ENCODE measurements at places on chromosomes 1 and 21.
A peak's percentile ranks its signal among the peaks of the same experiment; 100 is the strongest.

DNA sequence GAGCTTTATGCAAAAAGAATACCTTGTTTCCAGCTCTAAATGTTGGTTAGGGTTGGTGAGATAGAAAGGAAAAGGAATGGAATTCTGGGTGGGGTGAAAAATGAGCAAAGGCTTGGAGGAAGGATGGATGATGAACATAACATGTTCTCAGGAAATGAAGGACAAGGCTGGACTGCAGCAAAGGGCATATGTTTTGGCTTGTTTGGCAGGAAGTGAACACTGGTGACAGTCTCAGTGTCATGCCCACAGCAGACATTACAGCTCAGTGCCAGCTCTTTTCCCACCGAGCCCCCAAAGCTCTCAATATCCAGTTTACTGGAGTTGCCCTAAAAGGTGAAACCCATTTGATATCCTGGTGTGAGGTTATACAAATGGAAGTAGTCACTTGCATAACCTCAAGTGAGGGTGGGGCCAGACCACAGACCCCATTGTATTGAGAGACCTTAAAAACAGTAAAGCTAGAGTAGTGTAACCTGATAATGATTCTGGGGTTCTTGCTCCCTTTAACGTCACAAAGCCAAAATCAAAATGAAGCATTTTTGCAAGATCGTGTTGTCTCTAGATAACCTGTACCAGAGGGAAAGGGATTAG is 270.6 kb downstream of the NFIA start:
- no peaks in the 10 kb centered on the region for H3K4me1 ChIP-seq
- no peaks in the 10 kb centered on the region for H3K36me3 ChIP-seq
- no peak overlapping the region for H3K27ac ChIP-seq
- H3K4me3 ChIP-seq: no peak overlapping the region
- DNase-seq: no peak

DNA sequence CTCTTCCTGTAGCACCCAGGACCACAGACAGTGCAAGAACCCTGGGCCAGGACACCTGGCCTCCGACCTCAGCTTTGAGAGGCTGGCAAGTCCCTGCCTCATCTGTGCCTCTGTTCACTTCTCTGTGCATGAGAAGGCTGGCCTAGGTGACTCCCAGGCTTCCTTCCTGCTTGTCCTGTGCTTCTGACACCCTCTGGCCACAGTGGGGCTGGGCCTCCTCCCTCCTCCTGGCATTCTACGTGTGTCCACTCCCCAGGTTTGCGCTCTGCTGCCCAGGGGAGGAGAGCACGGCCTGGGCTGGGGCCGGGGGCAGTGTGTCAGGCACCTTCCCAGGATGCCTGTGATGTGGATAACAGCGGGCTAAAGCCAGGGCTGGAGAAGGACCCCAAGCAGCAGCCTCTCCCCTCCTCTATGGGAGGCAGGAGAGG is 30.3 kb upstream of the PKP1 start:
- no peaks in the 10 kb centered on the region for H3K36me3 ChIP-seq
- no peak for DNase-seq
- no peak overlapping the region for H3K27ac ChIP-seq

- H3K4me3 ChIP-seq: peak overlapping the region; percentile 79
- peaks cover 24% of the 10 kb centered on the region for H3K4me1 ChIP-seq
- DNase-seq: peak; percentile 47
Measured at GRCh38 chr1:1307261-1307922, 338 bp downstream of the ACAP3 start.

DNA sequence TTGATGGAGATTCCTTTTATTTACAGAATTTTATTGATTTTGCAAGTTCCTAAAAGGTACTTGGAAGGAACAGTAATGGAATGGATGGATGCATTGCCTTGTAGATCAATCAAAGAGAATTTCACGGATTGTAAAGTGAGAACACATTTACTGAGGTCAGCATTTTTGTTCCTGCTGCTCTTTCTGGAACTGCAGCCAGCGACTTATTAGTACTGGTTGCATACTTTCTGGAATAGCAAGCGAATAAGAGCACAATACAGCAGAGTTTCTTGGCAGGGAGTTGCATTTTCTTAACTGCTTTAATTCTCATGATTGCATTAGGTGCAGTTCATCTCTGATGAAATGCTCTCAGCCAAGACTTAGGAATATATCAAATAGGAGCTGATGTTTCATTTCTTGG is 106.1 kb upstream of the CHODL start:
- no peak overlapping the region for H3K27ac ChIP-seq
- no peaks in the 10 kb centered on the region for H3K27me3 ChIP-seq
- no peak overlapping the region for H3K4me3 ChIP-seq
- no peaks in the 10 kb centered on the region for H3K36me3 ChIP-seq
- no peak for DNase-seq

DNA sequence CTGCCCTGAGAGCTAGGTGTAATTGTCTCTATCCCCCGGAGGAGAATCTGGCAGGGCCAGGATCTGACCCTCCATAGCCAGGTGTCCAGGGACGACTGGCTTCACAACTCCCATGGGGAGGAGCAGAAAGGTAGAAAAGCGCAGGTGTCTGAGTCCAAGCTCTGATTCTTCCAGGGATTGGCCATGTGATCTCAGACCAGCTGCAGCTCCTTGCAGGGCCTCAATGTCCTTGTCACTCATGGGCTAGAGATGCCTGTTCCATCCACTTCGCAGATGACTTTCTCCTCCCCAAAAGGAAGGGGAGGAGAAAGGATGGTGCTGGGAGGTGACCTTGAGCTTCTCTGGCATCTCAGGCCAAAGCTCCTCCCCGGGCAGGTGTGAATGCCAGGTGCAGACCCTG is 22.7 kb downstream of the HSPG2 start:
- peaks cover 29% of the 10 kb centered on the region for H3K36me3 ChIP-seq
- no peak overlapping the region for H3K27ac ChIP-seq
- peaks cover 59% of the 10 kb centered on the region for H3K4me1 ChIP-seq
- no peaks in the 10 kb centered on the region for H3K27me3 ChIP-seq
- H3K4me3 ChIP-seq: no peak overlapping the region

DNA sequence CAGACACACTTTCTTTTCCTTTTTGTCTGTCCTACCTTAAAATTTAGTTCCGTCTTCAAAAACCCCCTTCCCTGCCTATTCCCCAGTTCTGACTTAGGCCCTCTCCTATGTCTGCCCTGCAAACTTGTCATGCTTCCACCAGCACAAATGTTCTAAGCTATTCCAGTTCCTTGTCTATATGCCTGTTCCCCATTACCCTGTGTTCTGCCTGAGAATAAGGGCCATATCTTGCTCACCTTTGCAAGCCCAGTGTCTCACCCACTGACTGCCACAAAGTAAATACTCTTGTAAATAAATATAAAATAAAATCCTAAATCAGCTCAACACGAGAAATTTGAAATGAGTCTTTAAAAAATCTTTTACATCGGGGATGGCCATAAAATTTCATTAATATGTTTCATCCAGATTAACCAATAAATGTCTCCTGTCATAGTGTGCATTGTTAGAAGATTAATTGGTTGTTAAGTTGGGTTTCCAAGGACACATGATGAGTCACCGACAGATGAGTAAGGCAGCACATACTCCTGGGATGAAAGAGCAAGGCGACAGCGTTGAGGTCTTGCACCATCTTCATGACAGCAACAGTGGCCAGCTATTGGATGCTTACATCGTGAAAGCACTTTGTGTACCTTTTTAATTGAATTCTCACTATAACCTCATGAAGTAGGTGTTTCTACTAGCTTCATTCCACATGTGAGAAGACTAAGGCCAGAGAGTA is 92.6 kb upstream of the NGF start:
- H3K4me3 ChIP-seq: no peak overlapping the region
- H3K36me3 ChIP-seq: no peaks in the 10 kb centered on the region
- no peaks in the 10 kb centered on the region for H3K4me1 ChIP-seq

- DNase-seq: no peak
- H3K4me3 ChIP-seq: no peak overlapping the region
- H3K4me1 ChIP-seq: no peaks in the 10 kb centered on the region
- H3K27me3 ChIP-seq: no peaks in the 10 kb centered on the region
- no peaks in the 10 kb centered on the region for H3K36me3 ChIP-seq
- H3K27ac ChIP-seq: no peak overlapping the region
Measured at GRCh38 chr1:29655145-29655544, 418.8 kb downstream of the PTPRU start.

DNA sequence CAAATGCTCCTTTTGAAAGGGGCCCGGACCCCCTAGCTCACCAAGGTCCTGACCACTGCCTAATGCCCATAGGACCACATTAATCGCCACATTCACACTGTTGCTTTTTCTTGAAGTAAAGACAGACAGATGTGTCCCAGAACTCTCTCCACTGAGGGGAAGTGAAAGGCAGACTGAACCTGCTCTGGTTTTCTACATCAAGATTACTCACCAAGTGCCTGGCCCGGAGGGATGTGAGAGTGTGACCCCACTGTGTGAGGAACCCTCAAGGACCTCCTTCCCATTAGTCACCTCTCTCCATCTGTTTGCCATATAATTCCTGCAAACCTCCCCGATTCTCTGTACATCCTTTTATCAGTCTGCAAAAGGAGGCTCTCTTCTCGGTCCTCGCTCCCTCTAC is 381.5 kb downstream of the OMA1 start:
- H3K4me1 ChIP-seq: no peaks in the 10 kb centered on the region
- no peaks in the 10 kb centered on the region for H3K36me3 ChIP-seq
- no peak overlapping the region for H3K27ac ChIP-seq
- DNase-seq: no peak

- peak overlapping the region; percentile 100 for H3K27ac ChIP-seq
- H3K4me1 ChIP-seq: peaks cover 9% of the 10 kb centered on the region
- H3K36me3 ChIP-seq: peaks cover 39% of the 10 kb centered on the region
Measured at GRCh38 chr1:62437273-62437940, 558 bp downstream of the USP1 start.

DNA sequence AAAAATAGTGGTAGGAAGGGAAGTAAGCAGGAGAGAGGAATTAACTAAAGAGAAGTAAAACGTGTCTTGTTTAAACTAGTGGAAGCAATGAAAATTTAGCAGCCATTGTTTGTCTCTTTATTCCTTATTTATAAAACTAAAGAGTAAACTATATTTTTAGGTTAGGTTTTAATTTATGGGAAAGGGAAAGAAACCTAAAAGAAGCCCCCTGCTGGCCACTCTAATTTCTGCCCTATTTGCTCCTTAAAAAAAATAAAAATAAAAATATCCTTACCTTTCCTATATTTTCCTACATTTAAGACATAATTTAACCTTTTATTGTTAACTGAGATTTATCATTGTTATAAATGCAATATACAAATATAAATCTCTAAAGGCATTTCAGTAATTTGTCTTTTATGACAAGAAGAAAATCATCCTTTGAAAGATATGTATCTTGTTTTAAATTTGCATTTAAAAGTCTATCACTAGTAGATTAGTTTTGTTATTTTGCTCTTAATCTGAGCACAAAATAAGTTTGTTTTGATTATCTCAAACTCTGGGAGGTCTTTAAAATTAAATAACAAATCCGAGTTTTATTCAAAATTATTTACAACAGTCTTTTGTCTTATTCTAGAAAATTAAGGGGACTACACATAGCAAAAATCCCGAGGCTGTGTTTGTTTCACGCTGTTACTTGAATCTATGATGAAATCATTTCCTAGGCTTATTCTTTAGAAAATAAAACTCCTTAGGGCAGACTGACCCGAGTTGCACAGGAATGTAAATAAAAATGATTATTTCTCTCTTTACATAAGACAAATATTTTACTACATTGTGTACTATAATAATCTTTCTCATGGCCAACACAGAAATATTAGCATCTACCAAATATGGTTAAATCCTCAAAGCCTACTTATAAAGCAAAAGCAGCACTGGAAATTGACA is 201.7 kb downstream of the NRIP1 start:
- peaks cover 9% of the 10 kb centered on the region for H3K4me1 ChIP-seq
- no peaks in the 10 kb centered on the region for H3K36me3 ChIP-seq
- no peak overlapping the region for H3K27ac ChIP-seq
- DNase-seq: peak; percentile 60
- H3K27me3 ChIP-seq: no peaks in the 10 kb centered on the region
- no peak overlapping the region for H3K4me3 ChIP-seq

- H3K27me3 ChIP-seq: no peaks in the 10 kb centered on the region
- no peak for DNase-seq
- no peaks in the 10 kb centered on the region for H3K4me1 ChIP-seq
Measured at GRCh38 chr1:151048645-151049032, 1.1 kb downstream of the C1orf56 start.

DNA sequence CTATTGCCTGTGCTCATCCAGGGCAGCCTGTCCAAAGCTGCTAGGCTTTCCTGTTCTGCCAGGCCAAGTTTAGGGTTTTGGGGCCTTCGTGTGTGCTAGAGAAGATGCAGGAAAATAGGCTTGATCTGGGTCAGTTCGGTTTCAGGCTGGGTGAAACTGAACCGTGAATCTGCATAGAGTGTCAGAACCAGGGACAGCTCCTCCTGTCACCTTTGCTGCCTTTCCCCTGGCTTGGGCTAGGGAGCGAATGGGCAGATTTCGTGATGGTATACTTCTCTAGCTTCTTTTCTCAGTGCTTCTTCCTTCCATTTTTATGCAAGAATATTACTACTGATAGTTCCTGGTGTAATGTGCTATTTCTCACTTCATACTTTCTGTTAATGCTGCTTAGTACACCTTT is 6.0 kb upstream of the AGO1 start:
- no peak overlapping the region for H3K4me3 ChIP-seq
- H3K27ac ChIP-seq: no peak overlapping the region
- no peaks in the 10 kb centered on the region for H3K36me3 ChIP-seq

DNA sequence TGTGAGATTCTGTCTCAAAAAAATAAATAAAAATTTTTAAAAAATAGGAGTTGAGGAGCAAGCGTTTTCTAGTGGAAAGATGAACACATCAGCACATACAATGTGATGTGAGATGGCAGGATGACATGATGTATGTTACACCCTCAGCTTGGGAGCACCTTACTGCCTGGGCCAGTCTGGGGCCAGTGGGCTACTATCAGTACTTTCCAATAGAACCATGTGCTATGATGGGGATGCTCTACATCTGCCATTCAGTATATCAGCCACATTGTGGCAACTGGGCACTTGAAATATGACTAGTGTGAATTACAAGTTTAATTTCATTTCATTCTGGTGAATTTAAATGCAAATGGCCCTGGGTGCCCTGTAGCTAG is 156.0 kb downstream of the PGBD5 start:
- DNase-seq: no peak
- no peak overlapping the region for H3K27ac ChIP-seq
- peaks cover 14% of the 10 kb centered on the region for H3K36me3 ChIP-seq
- H3K27me3 ChIP-seq: no peaks in the 10 kb centered on the region
- H3K4me1 ChIP-seq: no peaks in the 10 kb centered on the region
